Urinary bladder (tissue), 4 donors: ENCODE measurements at places on chromosomes 6 and 20.

- DNase-seq: no peak
These were observed 153.3 kb downstream of the RNGTT start for GRCh38 chr6:88810089-88810488.

DNA sequence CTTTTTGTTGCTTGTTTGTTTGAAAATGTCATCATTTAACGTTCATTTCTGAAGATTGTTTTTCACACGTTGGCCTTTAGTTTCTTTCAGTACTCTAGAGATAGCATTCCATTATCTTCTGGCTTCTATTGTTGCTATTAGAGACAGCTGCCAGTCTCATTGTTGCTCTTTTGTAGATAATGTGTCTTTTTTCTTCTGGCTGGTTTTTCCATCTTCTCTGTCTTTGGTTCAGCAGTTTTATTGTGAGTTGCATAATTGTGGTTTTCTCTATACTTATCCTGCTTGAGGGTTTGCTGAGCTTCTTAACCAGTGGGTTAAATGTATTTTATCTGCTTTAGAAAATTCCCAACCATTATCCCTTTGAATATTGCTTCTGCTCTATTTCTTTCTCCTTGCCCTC lies 23.2 kb upstream of the AIG1 start:
- DNase-seq: no peak

GRCh38 chr6:111743862-111744692 lies 129.2 kb downstream of the FYN start:
- no peak for DNase-seq

GRCh38 chr20:8578161-8578865 lies 446.2 kb downstream of the PLCB1 start:
- DNase-seq: no peak

- DNase-seq: peak; percentile 1
These were observed 33.5 kb upstream of the MCM9 start for GRCh38 chr6:118968416-118968815.

GRCh38 chr20:23127506-23128279 lies 41.6 kb upstream of the CD93 start:
- no peak for DNase-seq

- no peak for DNase-seq
These were observed 350.4 kb downstream of the TENT5A start for GRCh38 chr6:81401970-81402690.

DNA sequence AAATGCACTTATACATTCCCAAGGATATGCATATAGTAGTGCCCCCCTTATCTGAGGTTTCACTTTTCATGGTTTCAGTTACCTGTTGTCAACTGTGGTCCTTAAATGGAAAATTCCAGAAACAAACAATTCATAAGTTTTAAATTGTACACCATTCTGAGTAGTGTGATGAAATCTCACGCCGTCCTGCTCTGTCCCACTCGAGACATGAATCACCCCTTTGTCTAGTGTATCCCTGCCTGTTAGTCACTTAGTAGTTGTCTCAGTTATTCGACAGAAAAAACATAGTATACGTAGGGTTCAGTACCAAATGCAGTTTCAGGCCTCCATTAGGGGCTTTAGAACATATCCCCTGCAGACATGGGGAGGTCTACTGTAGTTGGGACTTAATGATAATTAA lies 57.0 kb downstream of the MAP1LC3A start:
- no peak for DNase-seq

GRCh38 chr20:51884561-51884960 lies 82.2 kb upstream of the SALL4 start:
- no peak for DNase-seq

DNA sequence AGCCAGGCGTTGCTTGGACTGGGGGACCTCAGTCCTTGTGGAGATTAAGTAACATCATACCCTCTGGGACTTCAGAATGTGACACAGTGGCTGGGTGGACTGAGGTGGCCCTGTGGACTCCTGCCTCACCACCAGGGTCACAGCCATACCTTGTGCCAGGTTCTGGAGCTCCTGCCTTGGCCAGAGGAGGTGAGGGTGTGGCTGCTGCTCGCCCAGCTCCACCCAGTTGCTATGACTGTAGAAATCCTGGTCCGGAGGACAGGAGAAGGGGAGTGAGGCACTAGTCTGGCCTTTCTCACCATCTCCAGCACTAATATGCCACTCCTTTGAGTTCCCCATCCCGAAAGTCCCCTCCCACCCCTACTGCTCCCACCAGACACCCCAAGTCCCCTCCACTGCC lies 1.9 kb downstream of the VWA7 start:
- DNase-seq: no peak

DNA sequence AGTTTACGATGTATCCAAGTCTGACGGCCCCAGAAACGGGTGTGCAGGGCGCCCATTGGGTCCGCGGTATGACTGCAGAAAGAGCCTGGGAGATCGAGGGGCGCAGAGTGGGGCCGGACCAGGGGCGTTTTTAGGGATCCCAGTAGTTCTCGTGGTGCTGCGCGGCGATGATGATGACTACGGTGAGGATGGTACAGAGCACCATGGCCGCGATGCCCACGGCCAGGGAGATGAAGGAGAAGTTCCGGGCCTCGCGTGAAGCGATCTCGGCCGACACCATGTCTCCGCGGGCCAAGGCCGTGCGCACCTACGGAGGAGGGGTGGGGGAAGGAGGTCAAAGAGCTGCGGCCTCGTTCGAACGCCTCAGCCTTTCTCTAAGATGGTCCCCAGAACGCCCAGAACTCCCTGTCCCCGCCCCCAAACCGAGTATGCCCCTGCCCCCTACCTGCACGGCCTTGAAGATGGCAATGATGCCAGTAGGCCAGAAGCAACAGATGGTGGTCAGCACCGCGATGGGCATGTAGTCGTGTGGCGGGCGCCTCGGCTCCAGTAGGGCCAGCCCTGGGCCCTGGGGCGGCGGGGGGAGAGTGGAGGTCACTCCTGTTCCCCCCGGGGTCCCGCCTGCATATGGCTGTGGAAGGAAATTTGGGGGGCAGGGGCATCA lies 2.5 kb downstream of the PRRT1 start:
- DNase-seq: no peak

DNA sequence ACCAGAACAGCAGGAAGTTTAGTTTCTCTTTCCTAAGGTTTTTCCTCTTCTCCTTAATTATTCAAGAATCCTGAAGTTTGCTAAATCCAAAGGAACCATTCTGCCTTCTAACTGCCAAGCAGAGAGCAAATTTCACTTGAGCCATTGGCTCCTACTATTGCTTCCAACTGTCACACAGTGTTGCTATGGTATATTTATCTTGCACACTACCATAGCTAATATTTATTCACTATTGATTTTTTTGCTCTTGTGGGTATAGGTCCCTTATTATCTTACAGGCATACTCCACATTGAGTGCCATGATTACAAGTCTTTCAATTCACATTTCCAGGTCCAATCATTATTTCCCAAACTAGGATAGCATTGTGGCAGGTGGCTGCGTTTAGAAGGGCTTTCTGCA lies 266.7 kb upstream of the FLRT3 start:
- DNase-seq: no peak

- no peak for DNase-seq
These were observed 59.5 kb downstream of the PLEKHG1 start for GRCh38 chr6:150659046-150659763.

GRCh38 chr6:28816909-28817807 lies 106.6 kb downstream of the TRIM27 start:
- DNase-seq: no peak

DNA sequence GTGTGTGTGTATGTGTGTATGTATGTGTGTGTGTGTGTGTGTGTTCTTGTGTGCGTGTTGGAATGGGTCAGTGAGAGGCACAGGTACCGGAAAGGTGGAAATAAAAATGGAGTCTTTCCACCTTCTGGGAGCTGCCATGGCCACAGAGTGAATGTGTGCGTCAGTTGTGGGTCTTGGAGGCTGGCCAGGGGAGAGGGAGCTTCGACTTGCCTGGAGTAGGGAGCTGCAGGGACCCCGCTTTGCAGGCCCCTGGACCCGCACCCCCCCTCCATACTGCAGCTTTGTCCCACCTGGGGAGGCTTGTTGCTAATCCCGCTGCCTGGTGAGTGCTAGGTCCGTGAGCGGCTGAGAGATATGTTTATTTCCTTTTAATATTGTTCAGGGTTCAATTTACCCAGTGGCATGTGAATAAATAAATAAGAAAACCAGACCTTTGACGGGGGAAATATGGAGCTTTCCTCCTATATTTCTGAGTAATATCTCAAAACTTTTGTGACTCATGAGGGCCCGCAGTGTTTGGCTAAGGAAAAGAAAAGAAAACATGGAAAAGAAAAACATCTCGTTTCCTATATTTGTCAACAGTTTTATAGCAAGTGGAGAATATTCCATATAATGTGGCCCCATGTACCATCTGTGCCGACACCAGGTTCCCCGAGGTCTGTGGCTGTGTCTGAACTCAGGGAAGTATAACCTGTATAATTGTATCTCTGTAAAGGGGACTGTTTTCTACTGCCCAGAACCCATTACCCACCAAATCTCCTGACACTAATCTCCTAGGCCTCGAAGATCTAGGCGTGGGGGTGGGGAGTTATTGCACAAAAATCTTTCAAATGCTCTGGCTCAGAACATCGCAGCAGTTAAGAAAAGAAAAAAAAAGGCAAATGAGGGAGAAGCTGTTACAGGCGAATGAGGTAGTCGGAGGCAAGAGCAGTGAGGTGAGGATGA lies 24.6 kb upstream of the CCDC167 start:
- no peak for DNase-seq

- DNase-seq: no peak
These were observed 706 bp downstream of the DDO start for GRCh38 chr6:110414669-110415068.

DNA sequence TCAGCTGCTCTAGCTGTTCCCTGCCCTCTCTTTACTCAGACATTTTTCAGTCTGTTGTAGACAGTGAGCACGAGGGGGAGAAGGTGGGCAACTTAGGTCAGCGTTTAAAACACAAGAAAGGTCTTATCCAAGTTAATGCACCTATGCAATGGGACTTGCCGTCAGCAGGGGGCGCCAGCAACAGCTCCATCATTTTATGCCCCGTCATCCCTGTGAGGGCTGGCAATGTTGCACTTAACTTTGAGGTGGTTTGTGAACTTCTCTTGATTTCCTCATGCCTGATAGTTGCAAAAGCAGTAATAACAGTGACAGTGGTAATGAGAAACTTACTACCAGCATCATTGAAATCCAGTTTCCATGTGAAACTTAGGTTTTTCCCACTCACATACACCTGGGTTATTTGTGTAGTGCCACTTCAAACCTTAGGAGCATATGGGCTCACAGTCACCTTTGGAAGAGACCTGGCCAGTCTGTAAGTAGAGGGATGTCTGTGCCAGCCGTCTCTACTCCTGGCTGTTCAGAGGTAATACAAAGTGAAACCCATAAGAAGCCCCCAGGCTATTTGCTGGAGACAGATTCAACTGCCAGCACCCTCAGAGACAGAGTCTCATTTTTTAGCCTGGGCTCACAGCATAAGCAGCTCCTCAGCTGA lies 44.9 kb upstream of the ID1 start:
- no peak for DNase-seq

- DNase-seq: no peak
These were observed 22.1 kb downstream of the BACH2 start for GRCh38 chr6:90274451-90275030.

- DNase-seq: no peak
These were observed 100.5 kb upstream of the SLC2A12 start for GRCh38 chr6:134152767-134153485.

DNA sequence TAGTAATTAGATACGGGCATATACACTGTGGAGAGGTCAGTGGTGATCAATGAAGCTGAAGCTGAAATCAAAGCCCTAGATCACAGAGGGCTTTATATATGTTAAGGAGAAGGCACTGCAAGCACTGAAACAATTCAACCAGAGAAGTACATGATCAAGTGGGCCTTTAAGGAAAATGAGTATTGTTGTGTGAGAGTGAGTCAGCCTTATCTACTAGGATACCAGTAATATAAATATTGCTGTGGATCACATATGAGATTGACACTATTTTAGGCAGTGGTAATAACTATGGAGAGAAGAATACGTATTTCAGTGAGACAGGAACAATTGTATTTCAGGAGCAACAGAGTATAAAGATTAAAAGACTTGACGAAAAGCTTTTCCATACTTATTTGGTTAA lies 1172.2 kb upstream of the GJE1 start:
- no peak for DNase-seq

DNA sequence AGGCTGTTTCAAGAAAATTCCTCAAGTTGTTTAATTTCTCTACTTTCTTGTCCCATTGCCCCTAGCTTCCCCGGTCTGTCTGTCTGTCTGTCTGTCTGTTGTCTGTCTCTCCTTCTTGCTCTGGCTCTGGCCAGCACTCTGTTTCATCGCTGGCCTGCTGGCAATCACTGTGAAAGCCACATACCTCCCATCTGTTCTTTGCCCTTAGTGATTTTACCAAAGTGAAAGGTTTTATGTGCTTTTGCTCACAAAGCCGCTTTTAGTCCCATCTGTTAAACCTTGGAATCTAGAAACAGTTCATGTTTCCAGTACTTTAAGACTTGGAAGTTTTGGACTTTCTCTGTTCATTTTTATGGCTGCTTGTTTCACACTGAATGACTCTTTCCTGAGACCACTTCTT lies 87.8 kb upstream of the EXOC2 start:
- DNase-seq: no peak

- no peak for DNase-seq
These were observed 164.0 kb upstream of the RUNX2 start for GRCh38 chr6:45163952-45164766.

DNA sequence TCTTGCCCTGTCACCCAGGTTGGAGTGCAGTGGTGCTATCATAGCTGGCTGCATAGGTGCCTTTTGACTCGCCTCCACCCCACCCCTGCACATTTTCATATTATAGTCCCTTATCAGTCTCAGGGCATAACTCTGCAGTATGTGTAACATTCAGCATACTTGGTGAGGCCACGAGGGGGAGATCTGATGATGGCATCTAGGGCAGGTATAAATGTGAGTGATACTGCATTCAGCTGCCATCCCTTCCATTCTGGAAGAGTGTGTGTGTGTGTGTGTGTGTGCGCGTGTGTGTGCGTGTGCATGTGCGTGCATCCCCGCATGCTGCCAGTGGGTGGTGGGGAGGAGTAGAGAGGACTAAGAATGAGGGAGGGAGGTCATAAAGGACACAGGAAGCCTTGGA lies 81.4 kb downstream of the JARID2 start:
- DNase-seq: no peak

- DNase-seq: no peak
These were observed 279.4 kb upstream of the MAN1A1 start for GRCh38 chr6:119628691-119629594.

- DNase-seq: no peak
These were observed 31.5 kb downstream of the ARHGAP18 start for GRCh38 chr6:129678463-129678862.

DNA sequence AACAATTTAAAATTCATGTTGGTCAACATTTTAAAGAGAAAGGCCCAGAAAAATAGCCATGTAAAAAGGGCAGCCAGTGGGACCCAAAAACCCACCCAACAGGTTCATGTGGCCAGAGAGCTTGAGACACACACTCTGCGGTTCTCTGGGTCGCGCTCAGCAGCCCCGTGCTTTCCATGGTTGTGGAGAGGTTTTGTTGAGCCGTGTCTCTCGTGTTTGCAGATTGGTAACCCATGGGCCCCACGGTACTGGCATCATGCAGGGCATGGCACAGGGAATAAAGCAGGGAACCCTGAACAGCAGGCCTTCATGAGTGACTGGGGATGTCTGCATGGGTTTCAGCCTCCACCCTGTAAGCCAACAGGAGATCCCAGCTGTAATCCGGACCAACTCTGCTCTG lies 127.7 kb upstream of the CST7 start:
- DNase-seq: no peak
